ENCODE measurements at places on chromosomes 12 and 14.

DNA sequence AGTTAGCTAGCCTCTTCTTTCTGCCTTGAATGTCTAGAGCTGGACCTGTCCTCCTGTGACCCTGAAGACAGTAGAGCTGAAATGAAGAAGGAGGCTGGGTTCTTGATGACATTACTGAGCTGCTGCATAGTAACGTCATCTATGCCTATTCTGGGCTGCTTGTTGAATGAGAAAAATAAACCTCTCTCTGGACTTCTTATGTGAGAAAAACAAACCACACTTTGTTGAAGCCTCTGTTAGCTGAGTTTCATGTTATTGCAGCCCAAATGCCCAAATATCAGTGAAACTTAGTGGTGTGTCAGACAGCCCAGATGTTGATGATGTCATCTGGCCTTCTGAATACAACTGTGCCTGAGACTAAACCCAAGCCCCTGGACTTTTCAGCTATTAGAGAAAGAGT is 67.0 kb upstream of the MAX start:
- no peak for DNase-seq

- DNase-seq, result no peak
Measured at GRCh38 chr12:89353823-89354611, 1.7 kb upstream of the DUSP6 start.

DNA sequence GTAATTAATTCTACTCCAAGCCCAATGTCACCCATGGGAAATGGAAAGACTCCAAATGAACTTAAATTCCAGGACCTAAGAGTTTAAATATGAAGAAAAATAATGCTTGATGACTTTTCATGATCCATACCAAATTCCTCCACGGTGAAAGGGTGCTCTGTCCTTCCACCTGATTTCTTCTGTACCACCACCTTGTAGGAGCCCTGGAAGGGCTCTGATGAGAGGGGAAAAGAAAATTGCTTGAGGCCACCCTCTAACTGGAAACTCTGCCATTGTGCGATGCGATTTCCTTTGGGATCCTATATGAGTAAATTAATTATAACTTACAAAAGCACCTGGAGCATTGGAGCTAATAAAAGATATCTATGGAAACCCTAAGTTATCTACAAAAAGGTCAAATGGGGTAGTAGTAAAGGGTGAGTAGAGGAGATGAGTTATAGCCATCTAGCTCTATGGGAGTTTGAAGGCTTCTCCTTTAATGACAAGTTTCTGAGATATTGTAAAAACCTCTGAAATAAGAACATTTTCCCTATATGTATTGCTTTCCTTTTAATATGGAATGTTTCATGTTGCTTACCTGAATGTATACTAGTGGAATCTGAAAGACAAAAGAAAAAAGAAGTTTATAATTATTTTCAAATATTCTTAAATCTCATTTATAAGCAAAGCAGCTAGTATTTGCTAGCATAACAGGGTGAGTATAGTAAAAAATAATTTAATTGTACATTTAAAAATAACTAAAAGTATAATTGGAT is 5.8 kb downstream of the A2M start:
- DNase-seq, result no peak

- no peak for DNase-seq
Measured at GRCh38 chr12:55745361-55746173, 2.6 kb downstream of the GDF11 start.

DNA sequence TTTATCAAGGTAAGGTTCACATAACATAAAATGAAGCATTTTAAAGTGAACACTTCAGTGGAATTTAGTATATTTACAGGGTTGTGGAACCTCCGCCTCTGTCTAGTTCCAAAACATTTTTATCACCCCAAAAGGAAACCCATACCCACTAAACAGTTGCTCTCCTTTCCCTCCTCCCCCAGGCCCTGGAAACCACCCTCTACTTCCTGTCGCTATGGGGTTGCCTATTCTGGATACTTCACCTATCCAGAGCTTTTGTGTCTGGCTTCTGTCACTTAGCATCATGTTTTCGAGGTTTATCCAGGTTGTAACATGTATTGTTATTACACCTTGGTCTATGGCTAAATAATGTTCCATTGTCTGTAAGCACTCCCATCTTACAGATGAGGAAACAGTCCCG is 27.7 kb upstream of the ZFP36L1 start:
- DNase-seq, result no peak

DNA sequence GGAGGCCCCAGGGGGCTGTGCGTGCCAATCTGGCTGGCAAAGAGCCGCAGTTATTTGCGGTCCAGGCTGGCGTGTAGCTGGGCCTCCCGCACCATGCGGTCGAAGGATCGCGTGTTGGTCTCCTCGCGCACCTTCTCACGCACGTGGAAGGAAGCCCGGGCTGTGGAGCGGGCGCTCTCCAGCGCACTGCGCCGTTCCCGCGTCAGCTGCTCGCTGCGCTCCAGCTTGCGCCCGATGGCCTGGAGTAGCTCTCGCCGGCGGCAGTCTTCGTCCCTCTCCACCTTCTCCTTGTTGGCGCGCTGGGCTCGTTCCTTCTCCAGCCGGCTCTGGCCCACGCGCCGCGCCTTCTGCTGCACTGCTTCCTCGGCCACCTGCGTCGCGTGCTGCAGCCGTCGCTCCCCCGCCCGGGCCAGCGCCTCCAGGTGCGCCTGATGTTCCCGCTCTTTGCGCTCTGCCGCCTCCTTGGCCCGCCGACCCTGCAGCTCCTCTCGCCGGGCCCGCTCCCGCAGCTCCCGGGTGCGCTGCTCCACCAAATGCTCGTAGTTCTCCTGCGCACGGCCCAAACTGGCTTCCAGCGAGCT is 3.1 kb downstream of the CCDC177 start:
- no peak for DNase-seq

All from iPS DF 6.9 (cell line).